ENCODE measurements at places on chromosomes 6 and 20.

DNA sequence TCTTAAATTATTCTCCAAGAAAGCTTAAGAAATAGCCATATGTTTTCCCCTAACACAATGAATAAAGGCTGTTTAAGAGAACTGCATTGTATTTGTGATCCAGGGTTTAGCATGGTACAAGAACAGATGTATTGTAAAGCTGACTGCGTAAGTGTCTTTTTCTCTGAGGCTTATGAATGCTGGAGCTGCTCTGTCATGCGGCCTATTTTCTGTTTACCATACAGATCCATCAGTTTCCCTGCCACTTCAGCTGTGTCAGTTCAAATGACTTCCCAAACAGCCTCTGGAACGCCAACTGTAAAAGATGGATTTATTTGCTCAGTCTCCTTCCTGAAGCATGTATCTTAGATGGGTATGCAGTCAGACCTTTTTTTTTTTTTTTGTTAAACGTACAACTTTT is 419.3 kb upstream of the HS3ST5 start:
- no peak for DNase-seq

- no peak for DNase-seq
Observed at GRCh38 chr6:118993803-118994251, 58.9 kb upstream of the MCM9 start.

DNA sequence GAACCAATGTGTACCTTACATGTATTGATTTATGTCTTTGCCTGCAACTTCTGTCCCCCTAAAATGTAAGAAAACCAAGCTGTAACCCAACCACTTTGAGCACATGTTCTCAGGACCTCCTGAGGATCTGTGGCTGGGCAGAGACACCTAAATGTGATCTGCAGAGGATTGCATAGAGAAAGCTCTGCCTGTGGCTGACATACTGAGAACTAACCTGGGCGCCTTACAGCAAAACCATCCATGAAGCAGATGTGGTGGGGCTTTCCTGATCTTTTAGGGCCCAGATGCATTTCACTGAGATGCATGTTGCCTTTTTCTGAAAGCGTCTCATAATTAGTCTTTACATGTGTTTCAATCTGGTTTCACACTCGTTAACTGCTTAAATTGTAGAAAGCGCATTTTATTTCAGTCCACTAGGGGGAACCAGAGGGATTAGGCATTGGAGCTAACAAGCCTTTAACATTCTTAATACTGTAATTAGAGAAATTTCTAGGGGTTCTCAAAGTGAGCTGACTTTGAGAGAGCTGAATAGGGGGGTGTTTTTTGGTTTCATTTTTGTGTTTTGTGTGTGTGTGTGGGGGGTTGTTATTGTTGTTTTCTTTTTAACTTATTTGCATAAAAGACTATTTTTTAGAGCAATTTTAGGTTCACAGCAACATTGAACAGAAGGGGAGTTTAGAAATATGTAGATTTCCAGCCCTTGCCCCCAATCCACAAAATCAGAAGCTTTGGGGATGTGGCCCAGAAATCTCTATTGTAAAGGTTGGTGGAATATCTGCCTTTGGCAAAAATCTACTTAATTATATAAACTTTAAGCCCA is 50.9 kb upstream of the FAM184A start:
- no peak for DNase-seq

DNA sequence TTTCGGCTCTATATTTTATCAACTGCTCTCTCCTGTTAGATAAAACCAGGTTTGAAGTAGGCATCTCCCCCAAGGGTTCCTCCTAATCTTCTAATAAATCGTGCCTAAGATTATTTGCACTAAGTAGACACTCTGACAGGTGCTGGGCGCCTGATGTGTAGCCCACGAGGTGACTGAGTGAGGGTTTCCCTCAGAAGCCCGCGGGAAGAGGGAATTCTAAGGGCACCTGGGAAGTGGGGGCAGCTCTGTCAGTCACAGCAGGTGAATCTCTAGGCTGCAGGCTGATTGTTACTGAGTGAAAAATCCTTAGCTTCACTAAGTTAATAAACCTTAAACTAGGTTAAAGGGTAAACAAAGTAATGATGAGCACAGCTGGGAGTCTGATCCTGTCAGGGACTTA is 68.2 kb downstream of the PXDC1 start:
- no peak for DNase-seq

DNA sequence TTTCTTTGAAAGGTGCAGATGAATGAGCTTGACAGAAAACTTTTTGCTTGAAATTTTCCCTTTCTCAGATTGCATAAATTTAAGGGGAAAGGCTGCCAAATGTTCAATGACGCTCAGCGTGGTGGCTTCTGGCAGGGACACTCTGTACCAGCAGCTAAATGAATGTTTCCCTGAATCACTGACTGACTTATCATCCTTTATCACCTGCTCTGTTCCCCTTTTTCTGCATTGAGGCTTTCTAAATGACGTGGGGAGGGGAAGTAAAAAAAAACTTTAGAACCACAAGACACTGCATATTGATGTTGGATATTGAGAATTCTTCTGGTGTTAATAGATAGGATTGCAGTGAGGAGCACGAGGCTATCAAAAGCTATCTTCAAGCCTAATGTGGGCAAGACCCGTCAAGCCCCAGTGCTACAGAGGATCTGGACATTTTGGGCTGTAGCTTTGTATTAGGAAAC is 46.9 kb upstream of the ENPP5 start:
- no peak for DNase-seq

- no peak for DNase-seq
Observed at GRCh38 chr6:107684996-107685395, 139.1 kb downstream of the SCML4 start.

GRCh38 chr6:16572317-16572716 is 188.9 kb downstream of the ATXN1 start:
- DNase-seq, result no peak

- no peak for DNase-seq
Observed at GRCh38 chr6:111551521-111552231, 54.0 kb downstream of the TRAF3IP2 start.

GRCh38 chr6:122719176-122719575 is 60.3 kb upstream of the FABP7 start:
- no peak for DNase-seq

DNA sequence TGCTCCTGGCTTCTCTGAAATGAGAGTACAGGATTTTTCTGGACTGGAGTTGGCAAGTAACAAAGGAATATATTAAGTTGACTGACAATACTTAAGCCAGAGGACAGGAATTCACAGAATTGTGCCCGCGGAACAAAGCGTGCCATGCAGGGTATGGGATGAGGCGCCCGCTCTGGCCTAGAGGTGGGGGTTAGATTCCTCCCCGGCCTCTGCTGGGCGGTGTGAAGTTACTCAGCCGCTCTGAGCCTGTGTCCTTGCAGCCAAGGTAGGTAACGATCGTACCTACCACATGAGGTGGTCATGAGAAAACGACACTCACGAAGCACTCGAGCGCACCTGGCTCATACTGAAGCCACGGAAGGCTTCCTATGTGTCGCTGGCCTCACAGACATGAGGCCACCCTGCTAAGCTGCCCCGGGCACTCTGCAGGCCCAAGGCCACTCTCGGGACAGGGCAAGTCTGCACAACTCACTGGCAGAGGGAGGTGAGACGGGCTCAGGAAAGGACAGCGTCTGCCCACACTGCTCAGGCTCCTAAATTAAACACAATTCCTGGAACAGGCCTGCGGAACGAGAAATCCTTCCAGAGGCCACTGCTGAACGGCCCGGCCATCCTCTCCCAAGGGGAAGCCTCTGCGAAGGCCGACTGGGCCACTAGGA is 70.8 kb downstream of the PSMG4 start:
- DNase-seq, result no peak

DNA sequence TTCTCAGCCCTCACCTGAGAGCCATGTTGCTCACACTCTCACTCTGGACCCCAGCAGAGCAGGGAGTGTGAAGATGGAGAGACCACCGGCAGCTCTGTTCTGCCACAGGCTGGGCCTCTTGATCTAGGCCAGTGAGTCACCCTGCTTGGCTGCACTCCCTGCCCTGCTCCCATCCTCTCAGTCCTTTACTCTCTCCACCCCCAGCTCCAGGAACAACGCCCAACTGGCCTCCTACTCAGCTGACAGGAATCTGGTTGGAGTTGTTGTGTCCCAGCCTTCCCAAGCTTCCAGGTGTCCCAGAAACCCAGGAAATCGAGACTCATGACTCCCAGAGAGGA is at the start of gene PSORS1C1:
PSORS1C1 (plus strand) TSS at position 260 of the 338 bp plus-strand sequence. CDS start 14,833 bp downstream, outside the sequence.
- no peak for DNase-seq

DNA sequence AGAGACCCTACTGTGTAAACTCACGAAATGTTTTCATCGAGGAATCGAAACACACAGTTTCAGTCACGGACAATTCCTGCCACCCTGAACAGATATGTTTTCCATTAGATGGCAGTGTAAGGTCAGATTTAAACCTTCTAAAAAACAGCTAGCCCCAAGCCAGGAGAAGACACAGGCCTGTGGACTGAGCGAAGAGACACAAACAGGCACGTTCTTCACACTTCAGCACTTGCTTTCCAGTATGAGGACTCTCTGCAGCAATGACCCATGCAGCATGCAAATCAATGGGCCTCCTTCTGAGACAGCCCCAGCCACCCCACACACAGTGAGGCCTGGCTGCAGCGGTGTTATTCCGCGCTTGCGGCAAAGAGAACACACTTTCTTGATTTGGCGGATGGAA is 31.9 kb downstream of the HUS1B start:
- no peak for DNase-seq

GRCh38 chr20:35823937-35824336 is 52.1 kb downstream of the PHF20 start:
- no peak for DNase-seq

DNA sequence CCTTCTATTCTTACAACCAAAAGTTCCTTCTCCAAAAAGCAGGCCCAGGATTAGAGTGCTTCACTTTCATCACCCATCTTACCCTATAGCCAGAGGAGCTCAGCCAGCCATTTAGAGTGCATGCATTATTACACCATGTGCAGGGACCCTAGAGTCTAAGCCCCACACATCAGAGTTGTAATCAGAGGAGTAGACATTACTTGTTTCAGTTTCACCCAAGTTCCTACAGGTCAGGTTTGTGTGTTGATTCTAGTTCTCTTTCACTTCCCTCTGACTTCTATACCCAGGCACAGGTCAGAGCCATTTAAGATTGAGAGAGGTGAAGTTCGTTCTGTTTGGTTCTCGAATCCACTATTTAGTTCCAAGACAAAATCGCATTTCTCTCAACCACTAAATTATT is 16.3 kb upstream of the ARFGEF3 start:
- DNase-seq, result no peak

- no peak for DNase-seq
Observed at GRCh38 chr6:11804135-11804534, 25.5 kb upstream of the ADTRP start.

DNA sequence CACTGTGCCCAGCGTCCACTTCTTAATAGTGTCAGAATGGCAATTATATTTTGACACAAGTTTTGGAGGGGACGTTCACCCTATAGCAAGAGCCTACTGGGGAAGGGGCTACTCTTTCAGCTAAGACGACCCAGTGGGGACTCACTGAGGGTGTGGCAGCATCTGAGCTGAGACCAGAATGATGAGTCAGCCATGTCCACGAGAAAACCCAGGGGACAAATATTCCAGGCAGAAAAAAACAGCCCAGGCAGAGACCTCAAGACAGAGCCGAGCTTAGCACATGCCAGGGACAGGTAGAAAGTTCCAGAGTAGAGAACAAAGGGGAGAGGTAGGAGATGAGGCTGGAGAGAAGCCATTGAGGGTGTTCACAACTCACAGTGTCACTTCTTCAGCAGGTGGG is 11.2 kb downstream of the CNBD2 start:
- DNase-seq, result no peak

DNA sequence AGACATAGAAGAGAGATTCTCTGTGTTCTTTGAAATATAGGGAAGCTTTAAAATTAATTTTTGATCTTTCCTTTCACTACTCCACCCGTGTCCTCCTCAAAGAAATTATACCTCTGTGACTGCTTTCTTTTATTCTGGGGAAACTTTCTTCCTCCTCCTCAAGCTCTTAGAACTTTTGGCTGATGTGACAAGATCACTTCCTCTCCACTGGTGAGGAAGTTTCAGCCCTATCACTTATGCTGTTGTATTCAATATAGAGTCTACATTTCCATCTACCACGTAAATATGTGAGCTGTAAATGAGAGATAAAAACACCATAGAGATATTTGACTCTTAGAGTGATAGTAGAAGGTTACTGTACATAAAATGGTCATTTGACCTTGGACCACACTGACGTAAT is 141.9 kb upstream of the SASH1 start:
- DNase-seq, result no peak

DNA sequence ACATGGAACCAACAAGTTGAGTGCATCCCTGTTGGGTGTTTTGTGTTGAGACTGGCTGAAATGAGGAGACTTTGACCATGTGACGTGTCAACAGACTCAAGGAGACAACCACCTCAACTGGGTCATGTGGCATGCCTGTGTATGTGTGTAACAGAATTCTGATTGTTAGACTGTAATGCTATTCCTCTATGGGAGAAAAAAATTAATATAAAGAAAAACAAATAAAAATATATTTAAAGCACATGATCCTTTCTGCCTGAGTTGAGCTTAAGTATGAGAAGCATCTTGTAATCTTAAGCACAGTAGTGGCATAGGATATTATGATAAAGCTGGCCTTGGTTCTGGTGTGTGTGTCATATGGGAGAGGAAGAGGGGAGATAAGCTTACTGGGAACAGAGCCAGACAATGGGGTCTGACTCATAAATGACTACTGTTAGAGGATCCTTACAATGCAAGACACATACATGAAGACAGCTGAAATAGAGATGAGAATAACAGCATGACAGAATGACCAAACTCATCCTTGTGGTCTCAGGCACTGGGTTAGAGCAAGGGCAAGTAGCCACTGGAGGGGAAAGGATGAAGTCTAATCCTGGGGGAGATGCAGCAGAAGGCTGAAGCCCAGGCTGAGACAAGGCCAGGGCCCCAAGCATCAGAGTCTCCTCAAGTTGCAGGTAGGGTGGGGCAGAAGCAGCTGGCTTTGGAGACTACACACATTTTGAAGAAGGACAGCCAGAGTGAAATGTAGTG is 9.2 kb downstream of the TP53INP2 start:
- DNase-seq, result no peak

DNA sequence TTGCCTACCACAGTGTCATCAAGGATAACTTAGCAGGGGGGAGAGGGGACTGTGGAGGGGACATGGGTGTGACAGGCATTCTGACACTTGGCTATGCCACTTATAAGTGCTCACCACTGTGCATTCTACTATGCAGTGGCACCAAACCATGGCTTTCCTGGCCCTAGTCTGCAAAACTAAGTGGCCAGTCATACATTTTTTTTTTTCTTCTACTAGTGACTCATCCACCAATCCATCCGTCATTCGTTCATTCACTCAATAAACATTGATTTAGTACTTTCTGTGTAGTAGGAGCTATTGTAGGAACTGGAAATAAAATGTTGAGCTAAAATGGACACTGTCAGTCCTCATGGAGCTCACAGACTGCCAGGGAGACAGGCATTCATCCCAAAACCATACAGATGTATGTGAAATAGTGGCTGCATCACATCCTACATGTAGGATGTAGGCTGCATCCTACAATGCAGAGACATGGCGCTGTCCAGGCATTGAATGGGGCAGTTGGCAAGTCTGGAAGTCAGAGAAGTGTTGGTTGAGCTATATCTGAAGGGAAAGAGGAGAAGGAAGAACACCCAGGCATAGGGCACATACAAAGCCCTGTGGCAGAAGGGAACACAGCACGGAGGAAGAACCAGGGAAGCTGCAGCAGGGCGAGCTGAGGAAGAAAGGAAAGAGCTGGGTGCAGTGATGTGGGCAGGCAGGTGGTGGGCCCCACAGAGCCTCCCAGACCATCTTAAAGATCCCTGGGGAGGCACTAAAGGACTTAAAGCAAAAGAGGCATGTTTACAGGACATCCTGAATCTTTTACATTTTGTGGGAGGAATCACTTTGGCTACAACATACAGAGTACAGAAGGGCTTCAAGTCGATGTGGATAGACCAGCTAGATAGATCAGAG is 224.4 kb downstream of the UST start:
- no peak for DNase-seq
